ENCODE measurements at places on chromosomes 3 and 15.

DNA sequence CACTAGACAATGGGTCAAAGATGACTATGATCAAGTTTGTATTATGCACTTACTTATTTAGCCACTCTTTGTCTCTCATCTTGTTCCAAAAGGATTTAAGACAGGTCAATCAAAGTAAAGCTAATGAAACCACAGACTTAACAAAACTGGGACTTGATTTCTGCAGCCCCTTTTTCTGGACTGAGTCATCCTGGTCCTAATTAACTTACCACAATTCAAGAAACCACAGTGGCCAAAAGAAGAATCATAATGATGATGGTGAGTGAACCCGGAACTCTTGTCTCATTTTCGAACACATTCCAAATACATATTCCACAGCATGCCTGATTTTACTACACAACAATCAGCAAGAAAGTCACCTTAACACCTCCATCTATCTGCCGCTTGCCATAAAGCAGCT is 1333.0 kb downstream of the ROBO1 start:
- peak; percentile 12 for DNase-seq

- peak; percentile 92 for DNase-seq
Observed at GRCh38 chr3:149638228-149639092, 19.4 kb downstream of the WWTR1 start.

- DNase-seq = no peak
Observed at GRCh38 chr3:37467761-37468160, 293.4 kb upstream of the LRRFIP2 start.

- DNase-seq = no peak
Observed at GRCh38 chr3:195251336-195252065, 19.5 kb downstream of the XXYLT1 start.

GRCh38 chr3:72255191-72255590 is 470.2 kb upstream of the PROK2 start:
- DNase-seq = peak; percentile 86

DNA sequence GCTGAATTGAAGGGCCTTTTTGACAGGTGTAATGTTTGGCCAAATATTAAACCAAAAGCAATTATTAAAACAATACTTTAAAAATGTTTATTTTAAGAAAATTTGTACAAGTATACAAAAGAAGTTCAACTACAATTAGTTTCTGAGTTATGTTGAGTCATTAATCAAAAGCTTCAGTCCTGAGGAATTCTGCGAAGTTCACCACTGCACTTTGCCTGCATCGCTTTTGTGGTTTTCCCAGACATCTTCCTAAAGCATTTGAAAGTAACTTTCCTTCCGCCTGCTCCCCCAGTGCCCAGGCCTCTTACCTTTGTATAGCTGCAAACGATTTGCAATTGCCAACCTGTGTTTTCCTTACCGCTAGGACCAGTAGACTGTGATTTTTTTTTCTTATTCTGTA is 69.5 kb downstream of the KCNAB1 start:
- DNase-seq = no peak

Measured in fibroblast of skin of scalp (primary cell).